Kidney (tissue), 22 donors: ENCODE measurements at places on chromosomes 4 and X. TPM values are rescaled to one million over a fixed set of nuclear protein-coding genes. Genes with fewer than 3 reads are reported as not detected.

DNA sequence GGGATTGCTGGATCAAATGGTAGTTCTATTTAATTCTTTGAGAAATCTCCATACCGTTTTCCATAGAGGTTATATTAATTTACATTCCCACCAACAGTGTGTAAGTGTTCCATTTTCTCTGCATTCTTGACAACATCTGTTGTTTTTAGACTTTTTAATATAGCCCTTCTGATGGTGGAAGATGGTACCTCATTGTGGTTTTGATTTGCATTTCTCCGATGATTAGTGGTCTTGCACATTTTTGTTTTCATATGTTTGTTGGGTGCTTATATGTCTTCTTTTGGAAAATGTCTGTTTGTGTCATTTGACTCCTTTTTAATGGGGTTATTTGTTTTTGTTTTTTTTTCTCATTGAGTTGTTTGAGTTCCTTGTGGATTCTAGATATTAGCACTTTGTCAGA, 75.3 kb upstream of the PUDP start:
- no peak for DNase-seq
- no peak overlapping the region for H3K4me3 ChIP-seq
- no peak overlapping the region for H3K27ac ChIP-seq
- H3K4me1 ChIP-seq, result no peaks in the 10 kb centered on the region
- no peaks in the 10 kb centered on the region for H3K27me3 ChIP-seq
- no peaks in the 10 kb centered on the region for H3K36me3 ChIP-seq

DNA sequence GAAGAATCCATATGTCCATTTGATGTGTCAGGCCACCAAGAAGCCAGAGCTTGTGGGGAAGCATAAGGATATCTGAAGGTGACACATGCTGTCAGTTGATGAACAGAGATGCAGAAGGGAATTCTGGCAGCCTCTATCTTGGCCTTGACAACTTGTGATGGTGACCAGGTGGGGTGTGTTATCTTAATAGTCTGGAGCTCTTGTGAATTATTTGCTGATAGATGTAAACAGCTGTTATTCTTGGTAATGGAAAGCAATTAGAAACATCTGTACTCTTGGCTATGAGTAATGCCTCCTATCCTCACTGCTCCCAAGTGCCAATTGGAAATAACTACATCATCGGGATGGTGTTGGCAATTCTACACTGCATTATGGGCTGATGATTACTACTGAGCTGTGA, 51.9 kb downstream of the NAA11 start:
- H3K36me3 ChIP-seq, result no peaks in the 10 kb centered on the region
- H3K4me3 ChIP-seq, result no peak overlapping the region
- no peak overlapping the region for H3K27ac ChIP-seq
- DNase-seq, result peak; percentile 69
- H3K27me3 ChIP-seq, result no peaks in the 10 kb centered on the region

DNA sequence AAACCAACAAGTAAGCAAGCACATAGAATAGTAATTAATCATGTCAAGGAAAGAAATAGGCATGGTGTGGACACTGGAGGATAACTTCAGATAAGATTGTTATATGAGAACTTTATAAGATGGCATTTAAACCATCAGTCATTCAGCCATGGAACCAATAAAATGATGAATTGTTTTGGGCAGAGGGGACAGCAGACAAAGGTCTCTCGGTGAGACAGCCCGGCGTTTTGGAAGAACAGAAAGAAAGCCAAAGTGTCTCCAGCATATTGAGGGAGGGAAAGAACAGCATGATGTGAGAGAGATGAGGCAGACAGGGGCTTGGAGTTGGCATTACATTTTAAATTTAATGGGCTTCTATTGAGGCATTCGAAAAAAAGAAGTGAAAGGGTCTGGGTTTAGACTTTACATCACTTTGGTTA, 883 bp upstream of the PPM1K start:
- peaks cover 10% of the 10 kb centered on the region for H3K4me1 ChIP-seq
- DNase-seq, result no peak
- no peaks in the 10 kb centered on the region for H3K36me3 ChIP-seq
- H3K27me3 ChIP-seq, result no peaks in the 10 kb centered on the region
- peak overlapping the region; percentile 90 for H3K4me3 ChIP-seq
- H3K27ac ChIP-seq, result peak overlapping the region; percentile 80

- peak; percentile 57 for DNase-seq
- no peaks in the 10 kb centered on the region for H3K4me1 ChIP-seq
- H3K36me3 ChIP-seq, result no peaks in the 10 kb centered on the region
- H3K4me3 ChIP-seq, result peak overlapping the region; percentile 65
These were observed 775 bp downstream of the SHROOM4 start for GRCh38 chrX:50812995-50813842.

DNA sequence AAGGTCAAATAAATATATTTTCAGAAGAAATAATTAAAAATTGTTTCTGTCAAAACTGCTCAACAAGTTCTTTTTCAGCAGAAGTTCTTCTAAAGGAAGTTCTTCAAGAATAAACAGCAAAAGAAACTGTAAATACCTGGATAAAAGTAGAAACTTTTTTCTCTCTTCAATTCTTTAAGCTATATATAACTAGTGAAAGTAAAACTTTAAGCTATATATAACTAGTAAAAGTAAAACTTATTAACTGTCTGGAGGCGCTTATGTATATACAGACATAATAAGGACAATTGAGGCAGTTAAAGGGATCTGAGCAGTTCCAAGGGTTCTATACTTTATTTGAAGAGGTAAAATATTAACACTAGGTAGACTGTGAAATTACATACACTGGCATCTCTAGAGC, 126.9 kb downstream of the LRBA start:
- no peak overlapping the region for H3K27ac ChIP-seq
- no peaks in the 10 kb centered on the region for H3K4me1 ChIP-seq
- H3K36me3 ChIP-seq, result peaks cover 3% of the 10 kb centered on the region
- H3K27me3 ChIP-seq, result no peaks in the 10 kb centered on the region

- H3K4me1 ChIP-seq, result no peaks in the 10 kb centered on the region
- H3K27ac ChIP-seq, result no peak overlapping the region
- no peak overlapping the region for H3K4me3 ChIP-seq
- no peaks in the 10 kb centered on the region for H3K27me3 ChIP-seq
- no peak for DNase-seq
- no peaks in the 10 kb centered on the region for H3K36me3 ChIP-seq
These were observed 79.8 kb upstream of the GPM6A start for GRCh38 chr4:175891851-175892250.

DNA sequence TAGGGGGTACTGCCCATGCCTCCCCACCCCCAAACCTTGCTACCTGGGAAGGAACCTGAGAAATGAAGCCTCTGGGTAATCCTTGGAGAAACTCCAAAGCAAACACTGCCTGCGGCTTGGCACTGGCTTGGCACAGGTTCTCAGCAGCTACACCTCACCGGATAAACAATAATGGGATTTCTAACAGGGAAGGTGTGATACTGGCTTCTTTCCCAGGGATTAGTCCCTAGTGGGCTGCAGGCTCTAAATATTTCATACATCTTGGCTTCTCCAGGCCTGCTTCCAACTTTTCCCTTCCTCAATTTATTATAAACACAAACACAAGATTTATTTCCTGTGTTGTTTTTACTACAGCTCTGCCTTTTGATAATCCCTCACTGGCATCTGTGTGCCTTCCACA, 12.5 kb downstream of the SEC24D start:
- peaks cover 4% of the 10 kb centered on the region for H3K4me1 ChIP-seq
- H3K36me3 ChIP-seq, result no peaks in the 10 kb centered on the region
- no peaks in the 10 kb centered on the region for H3K27me3 ChIP-seq
- no peak overlapping the region for H3K27ac ChIP-seq

GRCh38 chr4:116665716-116666115, 419.7 kb downstream of the TRAM1L1 start:
- H3K27me3 ChIP-seq, result no peaks in the 10 kb centered on the region
- DNase-seq, result no peak
- H3K4me1 ChIP-seq, result no peaks in the 10 kb centered on the region
- no peak overlapping the region for H3K4me3 ChIP-seq

GRCh38 chrX:40931921-40932320, 153.3 kb upstream of the USP9X start:
- peaks cover 2% of the 10 kb centered on the region for H3K27me3 ChIP-seq
- H3K36me3 ChIP-seq, result no peaks in the 10 kb centered on the region
- peak overlapping the region; percentile 67 for H3K27ac ChIP-seq
- no peaks in the 10 kb centered on the region for H3K4me1 ChIP-seq
- H3K4me3 ChIP-seq, result no peak overlapping the region

DNA sequence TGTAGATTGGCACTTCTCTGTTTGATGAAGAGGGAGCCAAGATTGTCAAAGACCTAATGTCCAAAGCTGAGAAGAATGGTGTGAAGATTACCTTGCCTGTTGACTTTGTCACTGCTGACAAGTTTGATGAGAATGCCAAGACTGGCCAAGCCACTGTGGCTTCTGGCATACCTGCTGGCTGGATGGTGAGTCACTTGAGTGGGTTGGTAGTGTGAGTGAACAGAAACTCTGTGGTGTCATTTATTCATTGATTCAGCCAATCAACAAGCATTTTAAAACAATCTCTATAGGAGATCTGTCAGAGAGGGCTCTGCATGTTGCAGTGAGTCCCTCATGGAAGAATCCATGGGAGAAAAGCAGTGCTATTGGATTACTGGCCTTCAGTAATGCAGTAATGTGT, 16.3 kb downstream of the TAF9B start:
- no peaks in the 10 kb centered on the region for H3K27me3 ChIP-seq
- no peak overlapping the region for H3K4me3 ChIP-seq
- no peak overlapping the region for H3K27ac ChIP-seq
- no peak for DNase-seq
- H3K4me1 ChIP-seq, result no peaks in the 10 kb centered on the region

EXOSC9 gene
- 17.6 TPM for total RNA-seq

JCHAIN gene
- 355 TPM for total RNA-seq

FGF5 gene
- 0.13 TPM for total RNA-seq

HADH gene
- 31.4 TPM for total RNA-seq

MAGEA2 gene
- not detected for total RNA-seq

DMD gene
- total RNA-seq, result 17.9 TPM

ZNF185 gene
- 24.3 TPM for total RNA-seq
